ENCODE measurements at places on chromosomes 4 and X. TPM values are rescaled to one million over a fixed set of nuclear protein-coding genes. Genes with fewer than 3 reads are reported as not detected.
A peak's percentile ranks its signal among the peaks of the same experiment; 100 is the strongest.

- H3K4me1 ChIP-seq: no peaks in the 10 kb centered on the region
- no peak overlapping the region for H3K4me3 ChIP-seq
- H3K27ac ChIP-seq: no peak overlapping the region
Observed at GRCh38 chr4:10579648-10580047, 104.9 kb downstream of the CLNK start.

GRCh38 chrX:48910926-48911411 is 477 bp downstream of the SLC35A2 start:
- peaks cover 10% of the 10 kb centered on the region for H3K36me3 ChIP-seq
- peak overlapping the region; percentile 88 for H3K4me3 ChIP-seq
- H3K27me3 ChIP-seq: no peaks in the 10 kb centered on the region
- no peak for DNase-seq

- H3K27ac ChIP-seq: no peak overlapping the region
- no peak for DNase-seq
- no peaks in the 10 kb centered on the region for H3K4me1 ChIP-seq
- H3K4me3 ChIP-seq: no peak overlapping the region
- H3K36me3 ChIP-seq: no peaks in the 10 kb centered on the region
- no peaks in the 10 kb centered on the region for H3K27me3 ChIP-seq
Observed at GRCh38 chr4:101813604-101814003, 23.1 kb downstream of the BANK1 start.

GRCh38 chrX:124085063-124085462 is 123.6 kb downstream of the STAG2 start:
- no peak overlapping the region for H3K4me3 ChIP-seq
- H3K36me3 ChIP-seq: peaks cover 26% of the 10 kb centered on the region
- H3K27ac ChIP-seq: peak overlapping the region; percentile 41
- H3K4me1 ChIP-seq: no peaks in the 10 kb centered on the region

DNA sequence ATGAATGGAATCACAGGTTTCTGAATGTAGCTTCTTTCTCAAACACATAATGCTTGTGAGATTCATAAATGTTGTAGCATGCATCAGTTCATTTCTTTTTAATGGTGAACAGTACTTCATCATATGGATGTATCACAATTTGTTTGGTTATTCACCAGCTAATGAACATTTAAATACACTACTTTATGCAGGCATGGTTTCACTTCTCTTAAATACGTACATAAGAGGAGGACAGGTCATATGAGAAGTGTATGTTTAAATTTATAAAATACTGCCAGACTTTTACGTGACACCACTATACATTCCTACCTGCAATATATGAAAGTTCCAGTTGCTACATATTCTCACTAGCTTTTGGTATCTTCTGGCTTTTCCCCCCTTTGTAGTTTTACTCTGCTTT is 65.4 kb downstream of the ANKRD17 start:
- peaks cover 3% of the 10 kb centered on the region for H3K4me1 ChIP-seq
- H3K4me3 ChIP-seq: no peak overlapping the region
- peaks cover 14% of the 10 kb centered on the region for H3K36me3 ChIP-seq

DNA sequence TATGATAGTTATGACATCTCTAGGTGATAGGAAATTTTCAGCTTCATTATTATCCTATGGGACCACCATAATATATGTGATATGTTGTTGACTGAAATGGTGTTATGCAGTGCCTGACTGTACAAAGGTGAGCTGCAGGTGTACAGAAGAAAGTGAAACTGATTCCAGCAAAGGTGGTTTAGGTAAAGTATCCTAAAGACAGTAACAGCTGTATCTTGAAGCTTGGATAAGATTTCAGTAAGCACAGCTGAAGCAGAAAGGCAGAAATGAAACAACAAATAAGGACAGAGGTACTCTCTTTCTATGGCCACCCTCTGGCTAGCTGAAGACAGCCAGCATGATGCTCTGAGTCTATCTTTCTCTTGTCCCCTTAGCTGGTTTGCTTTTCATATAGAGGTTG is 30.0 kb upstream of the PGK1 start:
- H3K27ac ChIP-seq: no peak overlapping the region
- H3K4me1 ChIP-seq: no peaks in the 10 kb centered on the region
- no peak overlapping the region for H3K4me3 ChIP-seq
- no peak for DNase-seq
- no peaks in the 10 kb centered on the region for H3K27me3 ChIP-seq
- H3K36me3 ChIP-seq: peaks cover 2% of the 10 kb centered on the region

- H3K36me3 ChIP-seq: no peaks in the 10 kb centered on the region
- peaks cover 23% of the 10 kb centered on the region for H3K4me1 ChIP-seq
- no peak for DNase-seq
- no peak overlapping the region for H3K4me3 ChIP-seq
- H3K27me3 ChIP-seq: no peaks in the 10 kb centered on the region
Observed at GRCh38 chr4:12580787-12581186, 903.4 kb downstream of the RAB28 start.

DNA sequence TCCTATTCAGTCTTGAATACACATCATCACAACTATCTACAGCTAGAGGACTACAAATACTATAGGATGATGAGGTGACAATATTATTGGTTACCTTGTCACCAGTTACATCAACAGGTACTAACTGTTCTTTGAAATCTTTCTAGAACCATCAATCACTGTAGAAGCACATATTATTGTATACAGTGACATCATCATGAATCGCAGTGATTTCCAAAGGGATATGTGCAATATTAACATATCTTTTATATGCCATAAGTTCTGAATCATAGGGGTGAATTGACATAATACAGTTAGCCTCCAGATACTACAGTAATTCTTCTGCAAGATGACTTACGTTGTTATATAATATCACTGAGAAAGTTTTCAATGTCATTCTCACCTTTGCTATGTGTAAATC is 105.2 kb upstream of the HPGD start:
- H3K4me3 ChIP-seq: no peak overlapping the region
- H3K27ac ChIP-seq: no peak overlapping the region
- no peaks in the 10 kb centered on the region for H3K27me3 ChIP-seq
- H3K4me1 ChIP-seq: peaks cover 7% of the 10 kb centered on the region
- no peaks in the 10 kb centered on the region for H3K36me3 ChIP-seq

DNA sequence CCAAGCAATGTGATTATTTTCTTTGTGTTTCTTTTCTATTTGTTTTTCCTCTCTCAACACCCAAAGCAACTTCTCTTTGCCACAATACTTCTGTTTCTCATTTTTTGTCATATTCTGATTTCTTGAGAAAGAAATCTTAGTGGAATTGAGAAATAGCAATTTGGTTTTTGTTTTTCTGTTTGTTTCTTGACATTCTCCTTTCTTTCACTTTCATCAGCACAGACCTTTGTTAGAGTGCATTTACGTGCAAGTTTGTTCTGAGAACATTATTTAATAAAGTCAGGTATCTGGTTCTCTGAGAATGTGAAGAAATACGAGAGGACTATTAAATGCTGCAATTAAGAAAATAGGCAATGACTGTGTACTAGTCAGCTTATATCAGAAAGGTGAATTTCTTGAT is 608.1 kb upstream of the AADAT start:
- no peak overlapping the region for H3K27ac ChIP-seq
- no peak for DNase-seq
- no peaks in the 10 kb centered on the region for H3K27me3 ChIP-seq
- H3K4me3 ChIP-seq: no peak overlapping the region

GRCh38 chrX:22278375-22278774 is 5.7 kb downstream of the CBLL2 start:
- no peak overlapping the region for H3K4me3 ChIP-seq
- no peak overlapping the region for H3K27ac ChIP-seq

GRCh38 chr4:177482367-177482766 is 40.1 kb upstream of the AGA start:
- peaks cover 15% of the 10 kb centered on the region for H3K4me1 ChIP-seq
- no peak for DNase-seq
- H3K4me3 ChIP-seq: no peak overlapping the region
- H3K27ac ChIP-seq: no peak overlapping the region
- no peaks in the 10 kb centered on the region for H3K27me3 ChIP-seq

DNA sequence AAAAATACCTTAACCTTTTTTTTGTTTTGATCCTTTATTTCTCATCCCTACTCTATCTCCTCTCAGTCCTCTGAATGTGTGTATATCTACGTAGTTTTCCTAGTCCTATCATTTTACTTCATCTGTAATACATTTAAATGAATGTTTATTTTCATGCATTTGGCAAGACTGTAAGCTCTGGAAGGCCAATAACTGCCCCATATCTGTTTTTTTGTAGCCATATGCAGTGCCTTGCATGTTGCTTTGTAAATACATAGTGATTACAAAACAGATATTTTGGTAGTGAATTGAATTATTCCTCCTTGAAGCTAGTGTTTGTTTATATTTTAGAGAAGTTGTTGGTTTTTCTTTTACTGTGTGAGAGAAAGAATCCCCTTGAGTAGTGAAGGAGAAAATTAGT is 450.2 kb downstream of the PCDH18 start:
- H3K4me3 ChIP-seq: no peak overlapping the region
- no peak for DNase-seq
- no peaks in the 10 kb centered on the region for H3K4me1 ChIP-seq

DNA sequence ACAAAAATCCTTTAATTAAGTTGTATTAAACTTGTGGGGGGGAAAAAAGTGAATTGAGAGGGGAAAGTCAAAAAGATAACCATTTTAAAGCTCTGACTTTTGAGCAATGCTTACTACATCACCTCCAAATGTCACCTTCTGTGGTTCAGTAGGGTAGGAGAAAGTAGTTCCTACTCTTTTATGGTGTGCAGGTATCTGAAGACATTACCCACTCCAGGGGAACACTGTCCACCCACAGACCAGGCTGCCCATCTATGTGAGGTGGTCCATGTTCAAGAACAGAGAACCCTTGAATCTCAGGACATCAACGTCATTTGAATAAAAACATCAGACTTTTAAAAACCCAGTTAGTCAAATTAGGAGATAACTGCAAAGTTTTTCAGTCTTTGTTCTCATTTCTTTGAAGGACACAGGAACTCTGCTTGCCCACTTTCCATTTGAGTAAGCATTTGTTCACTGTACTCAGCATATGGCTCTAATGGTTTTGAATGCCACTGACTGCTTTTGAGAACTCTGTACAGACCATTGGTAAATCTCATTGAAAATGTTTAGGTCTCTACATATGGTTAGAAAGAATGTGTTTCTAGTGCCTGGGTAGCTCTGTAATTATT is 18.4 kb downstream of the NMU start:
- no peak overlapping the region for H3K27ac ChIP-seq
- no peak for DNase-seq
- peaks cover 5% of the 10 kb centered on the region for H3K27me3 ChIP-seq
- no peaks in the 10 kb centered on the region for H3K4me1 ChIP-seq

DNA sequence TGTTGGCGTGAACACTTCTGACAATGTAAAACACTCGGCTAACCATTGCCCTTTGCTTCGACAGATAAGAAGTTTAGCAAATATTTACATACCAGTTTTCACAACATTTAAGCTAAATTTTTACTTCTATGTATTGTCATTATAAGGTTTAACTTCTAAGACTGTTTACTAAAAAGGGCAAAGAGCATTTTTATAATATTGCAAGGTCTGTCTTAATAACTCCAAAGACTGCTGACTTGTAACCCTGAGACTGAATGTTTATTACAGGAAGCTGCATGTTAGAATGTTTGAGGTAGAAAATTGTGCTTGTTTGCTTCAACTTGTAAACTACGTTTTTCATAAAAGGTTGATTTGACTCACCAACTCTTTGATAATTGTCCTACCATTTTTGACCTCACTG is 213.2 kb upstream of the RPS6KA3 start:
- no peak overlapping the region for H3K27ac ChIP-seq
- DNase-seq: no peak
- no peaks in the 10 kb centered on the region for H3K27me3 ChIP-seq
- no peak overlapping the region for H3K4me3 ChIP-seq
- H3K36me3 ChIP-seq: no peaks in the 10 kb centered on the region
- peaks cover 17% of the 10 kb centered on the region for H3K4me1 ChIP-seq

GRCh38 chr4:47106561-47106960 is 75.2 kb downstream of the GABRB1 start:
- H3K4me3 ChIP-seq: no peak overlapping the region
- DNase-seq: no peak
- H3K36me3 ChIP-seq: no peaks in the 10 kb centered on the region
- no peak overlapping the region for H3K27ac ChIP-seq

DNA sequence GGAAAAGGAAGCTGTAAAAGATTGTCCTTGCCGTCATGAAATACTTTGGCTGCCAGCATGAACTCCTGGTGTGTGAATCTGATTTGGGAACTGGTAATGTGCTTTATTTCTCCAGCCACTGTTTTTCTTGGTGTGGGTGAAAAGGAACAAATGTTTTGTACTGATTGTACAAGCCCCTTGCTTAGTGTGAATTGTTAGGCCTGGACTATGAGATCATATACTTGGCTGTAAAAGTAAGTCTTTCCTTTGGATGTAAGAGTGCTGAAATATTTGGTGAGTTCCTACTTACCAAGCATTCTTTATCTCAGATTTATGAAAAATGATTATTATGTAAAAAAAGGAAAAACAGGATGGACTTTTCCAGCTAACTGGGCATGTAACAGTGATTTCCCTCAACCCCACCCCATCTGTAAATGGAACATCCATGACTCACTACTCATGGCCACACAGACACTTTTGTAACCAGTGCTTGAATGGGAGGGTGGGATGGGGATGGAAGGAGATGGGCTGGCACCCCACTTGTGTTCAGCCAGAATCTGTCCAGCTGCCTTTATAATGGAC is 6.3 kb downstream of the FNIP2 start:
- DNase-seq: no peak
- H3K36me3 ChIP-seq: no peaks in the 10 kb centered on the region
- H3K27me3 ChIP-seq: no peaks in the 10 kb centered on the region

GRCh38 chr4:1593458-1593857 is 90.7 kb downstream of the FAM53A start:
- no peaks in the 10 kb centered on the region for H3K27me3 ChIP-seq
- no peak overlapping the region for H3K27ac ChIP-seq
- H3K4me3 ChIP-seq: no peak overlapping the region
- peaks cover 2% of the 10 kb centered on the region for H3K4me1 ChIP-seq
- H3K36me3 ChIP-seq: no peaks in the 10 kb centered on the region

DNA sequence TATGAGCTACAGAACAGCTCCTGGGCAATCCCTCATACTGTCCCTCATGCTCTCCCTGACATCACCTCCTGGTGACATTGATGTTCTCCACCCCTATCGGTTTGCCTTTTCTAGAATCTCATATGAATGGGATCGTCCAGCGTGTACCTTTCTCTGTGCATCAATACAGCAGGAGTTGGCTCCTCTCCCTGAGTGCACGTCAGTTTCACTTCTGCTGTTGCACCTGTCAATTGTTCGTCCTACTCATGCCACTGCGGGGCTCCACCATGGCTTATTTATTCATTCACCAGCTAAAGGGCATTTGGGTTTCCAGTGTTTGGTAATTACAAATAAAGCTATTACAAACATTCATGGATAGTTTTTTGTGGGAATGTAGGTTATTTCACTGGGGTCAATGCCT is 269.1 kb upstream of the ZFP42 start:
- no peak overlapping the region for H3K4me3 ChIP-seq
- H3K27me3 ChIP-seq: no peaks in the 10 kb centered on the region
- no peak overlapping the region for H3K27ac ChIP-seq
- H3K4me1 ChIP-seq: no peaks in the 10 kb centered on the region
- DNase-seq: no peak
- no peaks in the 10 kb centered on the region for H3K36me3 ChIP-seq

PDLIM3 gene
- total RNA-seq: 3.2 TPM

SH3BGRL gene
- 93.1 TPM for total RNA-seq

CWH43 gene
- not detected for total RNA-seq

C4orf50 gene
- total RNA-seq: 0.19 TPM

CPXCR1 gene
- total RNA-seq: not detected

SRPX gene
- 1.8 TPM for total RNA-seq

F9 gene
- total RNA-seq: not detected

PRSS12 gene
- total RNA-seq: 4.6 TPM

CACNA1F gene
- total RNA-seq: 0.19 TPM

SSX2B gene
- not detected for total RNA-seq

USO1 gene
- 54.9 TPM for total RNA-seq

TCEAL6 gene
- not detected for total RNA-seq

ATP8A1 gene
- 13.7 TPM for total RNA-seq

NHSL2 gene
- 3.4 TPM for total RNA-seq

IL13RA1 gene
- 30.8 TPM for total RNA-seq

TRAM1L1 gene
- 4.3 TPM for total RNA-seq
